ENCODE measurements at places on chromosomes 11 and 22.

GRCh38 chr11:61486011-61486620 is 22.4 kb upstream of the LRRC10B start:
- DNase-seq: no peak

DNA sequence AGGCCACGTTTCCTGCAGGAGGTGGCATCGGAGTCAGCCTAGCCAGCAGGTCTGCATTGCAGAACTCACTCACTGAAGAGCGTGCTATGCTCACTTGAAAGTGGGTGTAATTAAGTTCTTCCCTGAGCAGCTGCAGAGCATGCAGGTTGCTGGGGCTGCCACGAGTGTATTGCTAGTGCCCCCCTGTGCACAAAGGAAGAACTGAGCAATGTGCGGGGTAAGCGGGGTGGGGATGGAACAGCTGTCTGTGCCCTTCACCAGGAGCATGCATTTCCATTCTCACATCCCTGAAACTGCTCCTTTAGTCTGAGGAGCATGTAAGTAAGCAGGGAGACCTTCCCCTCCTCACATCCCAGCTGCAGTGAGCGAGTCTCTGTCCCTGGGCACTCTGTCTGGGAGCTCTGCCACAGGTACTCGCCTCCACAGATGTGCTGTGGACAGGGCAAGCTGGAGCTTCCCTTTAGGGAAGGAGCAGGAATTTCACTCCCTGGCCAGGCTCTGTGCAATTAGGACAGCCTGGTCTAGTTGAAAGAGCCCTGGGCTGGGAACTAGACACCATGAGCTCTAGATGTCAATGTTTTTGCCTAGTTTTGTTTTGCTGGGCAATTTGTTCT is 1031.8 kb downstream of the NTM start:
- DNase-seq: peak; percentile 37

GRCh38 chr22:37777122-37777687 is 30.5 kb upstream of the GCAT start:
- DNase-seq: no peak

DNA sequence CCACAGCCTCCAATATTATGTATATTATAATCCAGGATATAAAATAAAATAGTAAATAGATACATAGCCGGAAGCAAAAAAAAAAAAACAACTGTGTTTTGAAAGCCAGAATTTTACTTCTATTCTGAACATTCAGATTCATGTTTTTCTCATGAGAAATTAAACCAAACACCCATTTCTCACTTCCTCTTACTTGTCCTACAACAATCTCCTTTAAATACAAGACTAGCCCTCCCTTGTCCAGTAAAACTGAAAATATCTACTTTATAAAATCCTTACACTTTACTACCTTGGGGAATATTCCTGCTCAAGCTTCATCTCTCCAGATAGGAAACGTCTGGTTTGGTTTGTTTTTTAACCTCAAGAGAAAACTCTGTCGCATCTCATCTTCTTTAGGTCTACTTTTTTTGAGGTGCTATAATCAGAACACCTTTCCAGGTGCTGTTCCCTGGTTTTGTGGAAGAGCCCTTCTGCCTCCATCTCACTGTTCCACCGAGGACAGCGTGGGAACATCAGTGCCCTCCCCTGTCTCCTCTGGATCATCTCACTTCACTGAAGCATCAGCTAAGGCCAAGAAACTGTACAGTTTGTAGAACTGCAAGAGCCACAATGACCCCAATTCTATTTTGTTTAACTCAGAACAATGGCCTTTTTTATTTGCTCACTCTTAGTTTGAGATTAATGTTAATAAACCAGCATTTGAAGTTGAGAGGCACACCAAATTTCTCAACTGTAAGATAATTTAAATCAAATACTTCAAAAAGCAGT is 82.0 kb upstream of the ARHGAP32 start:
- DNase-seq: no peak

GRCh38 chr11:112794331-112794846 is 166.8 kb upstream of the NCAM1 start:
- DNase-seq: no peak

DNA sequence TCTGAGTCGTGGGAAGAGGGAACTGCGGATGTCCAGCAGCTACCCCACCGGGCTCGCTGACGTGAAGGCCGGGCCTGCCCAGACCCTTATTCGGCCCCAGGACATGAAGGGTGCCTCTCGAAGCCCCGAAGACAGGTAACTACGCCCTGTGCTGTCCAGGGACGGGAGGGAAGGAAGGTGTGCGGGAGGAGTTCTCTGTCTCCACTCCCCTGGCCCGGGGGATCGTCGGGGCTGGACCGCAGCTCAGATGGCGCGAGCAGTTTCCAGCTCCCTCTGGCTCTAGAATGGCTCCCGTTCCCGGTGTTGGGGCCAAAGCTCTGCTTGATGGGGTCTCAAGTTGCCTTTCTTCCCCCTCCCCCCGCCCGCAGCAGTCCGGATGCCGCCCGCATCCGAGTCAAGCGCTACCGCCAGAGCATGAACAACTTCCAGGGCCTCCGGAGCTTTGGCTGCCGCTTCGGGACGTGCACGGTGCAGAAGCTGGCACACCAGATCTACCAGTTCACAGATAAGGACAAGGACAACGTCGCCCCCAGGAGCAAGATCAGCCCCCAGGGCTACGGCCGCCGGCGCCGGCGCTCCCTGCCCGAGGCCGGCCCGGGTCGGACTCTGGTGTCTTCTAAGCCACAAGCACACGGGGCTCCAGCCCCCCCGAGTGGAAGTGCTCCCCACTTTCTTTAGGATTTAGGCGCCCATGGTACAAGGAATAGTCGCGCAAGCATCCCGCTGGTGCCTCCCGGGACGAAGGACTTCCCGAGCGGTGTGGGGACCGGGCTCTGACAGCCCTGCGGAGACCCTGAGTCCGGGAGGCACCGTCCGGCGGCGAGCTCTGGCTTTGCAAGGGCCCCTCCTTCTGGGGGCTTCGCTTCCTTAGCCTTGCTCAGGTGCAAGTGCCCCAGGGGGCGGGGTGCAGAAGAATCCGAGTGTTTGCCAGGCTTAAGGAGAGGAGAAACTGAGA is 1.4 kb downstream of the ADM start:
- no peak for DNase-seq

DNA sequence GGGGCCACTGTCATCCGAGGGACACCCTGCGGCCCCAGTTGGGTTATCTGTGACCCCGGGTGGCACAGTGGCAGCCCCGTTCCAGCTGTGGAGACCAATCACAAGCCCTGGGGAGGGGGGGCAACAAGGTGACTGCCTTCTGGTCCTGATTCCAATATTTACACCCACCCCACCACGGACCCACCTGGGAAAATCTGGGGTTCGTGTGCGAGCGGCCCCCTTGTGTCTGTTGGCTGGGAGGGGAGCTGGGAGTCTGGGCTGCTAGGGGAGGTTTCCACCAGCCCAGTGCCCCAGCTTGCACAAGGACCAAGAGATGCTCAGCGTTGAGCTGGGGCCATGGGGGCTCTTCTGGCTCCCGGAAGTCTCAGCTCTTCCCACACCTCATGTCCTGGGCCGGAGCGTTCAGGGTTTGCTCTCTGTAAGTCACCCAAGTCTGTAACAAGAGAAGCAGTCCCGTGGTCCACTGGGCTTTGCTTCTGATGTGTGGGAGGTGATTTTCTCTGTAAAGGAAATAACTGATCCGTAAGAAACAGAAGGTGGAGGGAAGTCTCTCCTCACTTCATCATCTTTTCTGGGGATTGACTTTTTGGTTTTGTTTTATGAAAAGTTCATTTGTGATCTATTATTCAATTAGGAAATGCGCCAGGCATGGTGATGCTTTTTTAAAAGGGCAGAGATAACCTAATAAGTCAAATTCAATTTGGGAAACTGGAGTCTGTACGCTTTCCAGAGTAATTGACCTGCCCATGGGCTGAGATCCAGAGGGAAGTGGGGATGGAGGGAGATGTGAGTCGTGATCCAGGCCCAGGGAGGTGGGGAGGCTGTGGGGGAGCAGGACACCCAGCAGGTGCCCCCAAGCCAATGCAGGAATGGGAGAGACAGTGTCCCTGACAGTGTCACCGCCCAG is 22.4 kb upstream of the GAL start:
- no peak for DNase-seq
